ENCODE measurements at places on chromosomes 6 and 20.

GRCh38 chr6:28683945-28684538 lies 158.4 kb downstream of the GPX5 start:
- DNase-seq: no peak

- DNase-seq: no peak
Observed at GRCh38 chr6:28719275-28719940, 193.7 kb downstream of the GPX5 start.

- no peak for DNase-seq
Observed at GRCh38 chr20:61420056-61420455, 168.0 kb downstream of the CDH4 start.

GRCh38 chr6:26349964-26350857 lies 14.8 kb upstream of the BTN3A2 start:
- DNase-seq: no peak

- no peak for DNase-seq
Observed at GRCh38 chr20:57806476-57806875, 96.7 kb upstream of the PMEPA1 start.

Measured in activated T-helper 1 cell treated with anti-CD3 and anti-CD28 coated beads, Interleukin-2, amount 50 U/mL, for 16 hours (primary cell).